ENCODE measurements at places on chromosomes 7 and 10.

GRCh38 chr7:137771273-137771672 lies 75.5 kb downstream of the DGKI start:
- DNase-seq, result no peak

GRCh38 chr10:60186315-60187071 lies 203.2 kb downstream of the ANK3 start:
- DNase-seq, result no peak

- DNase-seq, result no peak
These were observed 96.5 kb upstream of the PODXL start for GRCh38 chr7:131652934-131653333.

GRCh38 chr7:142791502-142791901 lies 20.7 kb downstream of the PRSS2 start:
- DNase-seq, result peak; percentile 17

DNA sequence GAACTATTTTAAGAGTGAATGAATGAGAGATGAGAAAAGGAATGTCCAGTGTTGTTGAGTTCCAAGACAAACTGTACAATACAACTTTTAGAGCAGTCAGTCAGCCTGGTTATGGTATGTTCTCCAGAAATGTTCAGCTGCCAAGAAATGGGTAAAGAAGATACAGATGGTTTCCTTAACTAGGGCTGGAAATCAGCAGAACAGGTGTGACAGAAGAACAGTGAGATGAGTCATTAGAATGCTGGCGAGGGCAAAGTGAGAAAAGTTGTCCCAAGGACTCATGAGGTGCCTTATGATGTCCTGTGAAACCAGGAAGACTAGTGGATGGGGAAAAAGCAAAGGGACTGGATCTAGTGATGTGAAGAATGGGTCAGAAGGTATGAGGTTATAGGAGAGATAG lies 20.8 kb upstream of the SEPTIN7 start:
- DNase-seq, result no peak

- DNase-seq, result peak; percentile 25
These were observed 743 bp upstream of the ZCCHC24 start for GRCh38 chr10:79445977-79446757.

- no peak for DNase-seq
These were observed 112.2 kb downstream of the CYTH3 start for GRCh38 chr7:6160191-6160623.

- no peak for DNase-seq
These were observed 66.7 kb downstream of the PDGFA start for GRCh38 chr7:452791-453455.

DNA sequence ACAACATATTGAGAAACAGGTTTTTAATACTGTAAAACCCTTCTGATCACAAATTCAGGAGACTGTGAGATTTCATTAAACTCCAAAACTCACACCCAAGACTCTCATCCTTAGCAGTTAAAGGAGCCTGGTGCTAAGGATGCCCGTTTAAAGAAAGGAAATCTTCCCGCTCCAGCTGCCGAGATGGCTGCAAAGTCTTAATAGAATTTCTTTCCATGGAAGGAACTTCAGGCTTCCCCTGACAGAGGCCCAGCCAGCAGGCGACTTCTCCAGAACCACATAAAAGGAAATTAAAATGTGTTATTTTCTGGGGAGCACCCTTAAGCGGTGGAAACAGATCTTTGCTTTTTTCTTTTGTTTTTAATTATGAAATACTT lies 104.7 kb upstream of the CHST15 start:
- DNase-seq, result no peak

DNA sequence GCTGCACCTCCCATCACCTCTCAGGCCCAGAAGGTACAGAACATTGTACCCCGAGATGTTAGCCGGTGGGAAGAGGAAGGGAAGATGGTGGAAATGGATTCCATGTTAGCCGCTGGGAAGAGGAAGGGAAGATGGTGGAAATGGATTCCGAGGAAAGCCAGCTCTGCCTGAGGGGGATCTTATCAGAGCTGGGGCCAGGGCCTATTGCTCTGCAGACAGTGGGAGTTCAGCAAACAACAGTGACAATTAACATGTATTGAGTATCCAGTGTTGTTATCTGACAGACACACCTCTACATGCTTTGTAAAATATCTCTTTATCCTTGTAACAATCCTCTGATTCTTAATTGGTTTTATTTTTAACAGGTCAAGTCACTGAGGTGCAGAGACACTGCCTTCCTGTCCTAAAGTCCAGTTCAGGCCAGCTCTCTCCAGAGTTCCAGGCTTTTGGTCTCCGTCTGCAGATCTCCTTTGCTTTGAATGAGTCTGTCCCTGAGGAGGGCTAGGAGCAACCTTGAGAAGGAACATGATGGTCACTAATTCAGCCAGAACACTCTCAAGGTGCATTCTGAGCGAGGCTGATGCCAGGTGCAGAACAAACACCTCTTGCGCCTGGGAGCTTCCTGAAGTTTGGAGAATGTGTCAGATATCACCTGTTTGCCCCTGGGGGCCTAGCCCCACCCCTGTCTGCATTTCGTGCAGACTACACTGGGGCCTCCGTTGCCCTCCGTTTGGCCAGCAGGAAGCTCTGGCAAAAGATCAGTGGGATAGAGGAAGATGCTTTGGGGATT lies 82.4 kb upstream of the PODXL start:
- DNase-seq, result no peak

DNA sequence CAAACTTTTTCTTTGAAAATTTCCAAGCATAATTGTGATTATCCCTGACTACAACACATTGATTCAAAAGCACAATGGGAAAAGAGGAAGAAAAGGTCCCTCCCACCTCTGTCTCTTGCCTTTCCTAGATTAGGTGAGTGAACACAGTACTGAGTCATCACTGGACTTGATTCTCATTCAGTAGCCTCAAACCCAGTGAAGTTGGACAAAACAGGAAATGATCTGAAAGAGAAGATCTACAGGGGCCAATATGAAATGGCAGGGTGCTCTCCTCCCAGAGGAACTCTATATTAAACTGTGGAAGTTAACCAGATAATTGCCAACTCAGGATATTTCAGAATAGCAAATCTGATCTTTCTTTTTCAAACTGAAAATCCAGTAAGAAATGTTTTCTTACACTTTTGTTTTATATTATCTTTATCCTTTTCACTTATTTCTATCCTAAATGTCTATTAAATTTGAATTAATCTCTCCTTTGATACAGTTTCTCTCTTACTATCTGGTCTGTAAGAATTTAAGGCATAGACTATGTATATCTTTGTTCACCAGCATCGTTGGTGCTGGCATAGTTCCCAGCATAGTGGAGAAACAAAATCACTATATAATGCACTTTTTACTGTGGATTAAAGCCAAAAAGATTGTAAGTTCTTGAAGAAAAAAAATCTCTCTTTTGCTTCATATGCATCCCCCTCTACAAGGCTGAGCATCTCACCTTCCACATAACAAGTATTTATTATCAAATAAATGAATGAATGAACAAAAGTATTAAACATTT lies 41.4 kb upstream of the IKZF1 start:
- no peak for DNase-seq

DNA sequence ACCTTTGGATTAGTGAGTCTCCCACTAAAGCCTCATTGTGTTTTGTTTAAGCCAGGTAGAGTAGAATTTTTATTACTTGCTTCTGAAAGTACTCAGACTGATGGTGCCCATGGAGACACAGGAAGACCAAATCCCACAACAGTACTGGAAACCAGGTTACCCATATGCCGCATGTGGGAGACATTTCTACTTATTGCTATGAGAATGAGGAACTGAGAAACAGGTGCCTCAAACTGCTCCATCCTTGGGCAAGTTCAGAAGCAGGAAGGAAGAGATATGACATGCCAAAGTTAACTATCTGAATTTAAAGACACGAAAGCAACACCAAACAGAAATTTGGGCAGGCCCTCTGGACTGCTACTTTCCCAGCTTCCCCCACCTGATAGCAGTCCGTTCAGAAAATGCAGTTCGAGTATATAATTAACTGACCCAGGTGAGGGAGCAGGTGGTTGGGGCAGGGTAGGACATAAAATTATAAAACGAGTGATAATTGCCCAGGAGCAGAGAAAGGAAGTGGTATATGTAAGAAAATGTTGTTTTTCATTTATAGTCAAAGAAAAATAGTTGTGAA lies 382.3 kb upstream of the MTPN start:
- no peak for DNase-seq

DNA sequence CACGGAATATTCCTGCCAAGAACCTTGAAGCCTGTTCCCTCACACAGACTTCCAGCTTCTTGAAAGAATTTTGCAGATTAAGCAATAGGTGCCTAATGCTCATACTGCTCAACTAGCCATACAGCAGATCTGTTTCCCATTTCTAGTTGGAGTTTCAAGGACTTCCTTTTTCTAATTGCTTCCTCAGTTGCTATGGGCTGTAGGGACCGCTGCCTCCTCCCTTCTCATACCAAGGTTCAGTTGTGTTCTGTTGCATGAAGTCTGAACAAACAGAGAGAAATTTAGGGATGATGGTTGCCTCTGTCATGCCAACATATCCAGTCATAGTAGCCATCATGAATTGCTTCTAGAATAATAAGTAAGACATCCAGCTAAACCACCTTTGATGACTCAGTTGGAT lies 6.8 kb downstream of the ITGA8 start:
- no peak for DNase-seq

DNA sequence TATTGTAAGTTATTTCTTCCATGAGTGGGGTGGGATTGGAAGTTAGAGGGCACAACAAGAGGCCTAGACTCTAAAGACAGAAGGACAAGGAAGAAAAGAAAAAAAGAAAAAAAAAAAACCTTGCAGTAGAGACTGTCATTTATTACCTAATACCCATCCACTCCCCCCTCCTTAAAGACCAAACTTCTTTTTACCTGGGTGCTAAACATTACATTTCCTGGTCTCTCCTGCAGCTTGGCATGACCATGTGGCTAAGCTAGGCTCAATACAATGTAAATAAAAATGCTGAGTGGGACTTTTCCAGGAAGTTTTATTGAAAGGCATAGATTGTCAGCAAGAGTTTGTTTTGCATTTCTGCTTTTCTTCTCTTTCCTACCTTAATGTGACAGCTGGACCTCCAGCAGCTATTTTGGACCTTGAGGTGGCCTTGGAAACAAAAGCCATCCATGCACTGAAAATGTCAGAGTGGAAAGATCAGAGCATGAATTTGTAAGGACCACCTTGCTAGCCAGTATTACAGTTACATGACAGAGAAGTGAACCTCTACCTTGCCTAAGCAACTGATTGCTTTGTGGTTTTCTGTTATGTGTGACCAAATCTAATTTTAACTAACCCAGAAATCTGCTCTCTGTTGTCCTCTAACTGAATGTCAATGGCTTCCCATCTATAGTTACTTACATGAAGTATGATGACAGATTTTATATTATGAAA lies 81.3 kb upstream of the SFMBT2 start:
- no peak for DNase-seq

- DNase-seq, result no peak
These were observed 203.9 kb upstream of the PCLO start for GRCh38 chr7:83366629-83367028.

- DNase-seq, result peak; percentile 55
These were observed 29.3 kb upstream of the ADD3 start for GRCh38 chr10:109978481-109978880.

DNA sequence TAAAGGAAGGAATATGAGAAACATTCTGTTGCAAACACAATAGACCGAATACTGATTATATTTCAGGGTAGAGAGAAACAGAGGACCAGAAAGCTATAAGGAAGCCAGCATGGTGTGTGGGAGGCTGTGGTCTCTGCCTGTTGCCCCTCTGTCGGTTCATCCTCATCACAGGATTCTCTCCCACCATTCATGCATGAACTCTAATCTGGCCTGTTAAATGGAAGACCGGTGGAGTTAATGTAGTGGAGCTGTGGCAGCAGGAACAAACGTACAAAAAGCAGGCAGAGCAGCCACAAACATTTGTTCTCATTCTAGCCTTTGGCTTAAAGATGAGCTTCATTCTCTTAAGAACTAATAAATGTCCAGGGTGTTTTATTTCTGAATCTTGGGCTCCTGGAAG lies 902.4 kb downstream of the LRMDA start:
- DNase-seq, result no peak

- peak; percentile 11 for DNase-seq
These were observed 41.7 kb upstream of the LOXL4 start for GRCh38 chr10:98309366-98310355.

- peak; percentile 72 for DNase-seq
These were observed 14.6 kb upstream of the FKBP9 start for GRCh38 chr7:32942415-32943251.

- no peak for DNase-seq
These were observed 52.1 kb upstream of the TMEM72 start for GRCh38 chr10:44858988-44859387.

GRCh38 chr7:106057962-106058927 lies 53.9 kb downstream of the SYPL1 start:
- DNase-seq, result peak; percentile 82

- no peak for DNase-seq
These were observed 27.8 kb downstream of the KCNMA1 start for GRCh38 chr10:77609781-77610272.

DNA sequence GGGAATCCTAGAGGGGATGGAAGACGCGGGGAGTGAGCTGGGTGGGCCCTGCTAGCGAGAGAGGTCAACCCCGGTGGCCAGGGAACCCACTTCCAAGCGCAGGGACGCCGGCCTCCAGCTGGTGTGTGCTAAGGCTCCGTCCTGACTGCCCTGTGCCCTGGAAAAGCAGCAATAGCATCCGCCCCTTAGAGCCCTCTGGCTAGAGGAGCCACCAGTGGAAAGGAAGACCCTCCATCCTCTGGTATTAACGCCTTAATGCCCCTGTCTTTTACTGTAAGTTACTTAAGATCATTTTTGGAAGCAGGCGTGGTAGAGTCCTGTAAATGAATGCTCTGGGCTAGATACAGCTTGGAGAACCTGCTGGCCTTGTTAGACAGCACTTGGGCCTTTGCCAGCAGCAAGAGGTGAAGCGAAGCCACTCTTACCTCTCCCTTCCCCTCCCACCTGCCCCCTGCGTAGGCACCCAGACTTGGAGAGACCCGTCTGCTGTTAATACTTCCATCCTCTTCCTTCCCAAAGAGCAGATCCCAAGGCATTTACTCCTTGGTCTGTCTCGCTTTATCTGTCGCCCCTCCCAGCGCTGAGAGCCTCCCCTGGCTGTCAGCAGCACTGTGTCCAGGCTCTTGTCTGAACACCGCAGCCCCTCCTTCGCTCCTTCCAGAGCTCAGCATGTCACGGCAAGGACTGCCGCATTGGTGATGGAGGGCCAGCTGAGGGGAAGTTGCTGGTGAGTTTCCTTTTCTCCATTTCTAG lies 4.6 kb downstream of the REPIN1 start:
- DNase-seq, result no peak

DNA sequence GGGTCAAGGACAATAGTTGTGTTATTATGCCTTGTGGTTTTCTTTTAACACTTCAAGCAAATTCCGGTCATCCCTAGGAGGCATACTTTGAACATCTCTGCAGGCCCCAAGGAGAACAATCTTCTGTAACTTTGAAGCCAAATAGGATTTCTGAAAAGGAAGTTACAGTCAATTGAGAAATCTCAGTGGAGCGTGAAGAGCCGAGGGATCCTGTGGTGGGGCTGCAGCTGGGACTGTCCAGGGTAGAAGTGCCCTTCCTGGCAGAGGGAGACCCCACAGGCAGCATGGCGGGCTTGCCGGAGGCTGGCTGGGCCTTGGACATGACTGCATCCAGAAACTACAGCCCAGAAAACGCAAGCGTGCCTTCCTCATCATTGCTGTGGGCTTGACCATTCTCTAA lies 179.7 kb downstream of the PTPN20 start:
- DNase-seq, result no peak

- no peak for DNase-seq
These were observed 4.8 kb upstream of the LIPA start for GRCh38 chr10:89256340-89256739.

GRCh38 chr10:17527514-17528146 lies 73.2 kb upstream of the ST8SIA6 start:
- no peak for DNase-seq

All from CD4-positive, alpha-beta T cell treated with Interleukin-1 beta for 1 hour (primary cell).